NCI-H1436 treated with DMSO at 0.1 percent for 48 hours (cell line): ENCODE measurements at places on chromosomes 4 and X.

GRCh38 chr4:112181358-112182000 is 36.2 kb downstream of the FAM241A start:
- no peak for DNase-seq

DNA sequence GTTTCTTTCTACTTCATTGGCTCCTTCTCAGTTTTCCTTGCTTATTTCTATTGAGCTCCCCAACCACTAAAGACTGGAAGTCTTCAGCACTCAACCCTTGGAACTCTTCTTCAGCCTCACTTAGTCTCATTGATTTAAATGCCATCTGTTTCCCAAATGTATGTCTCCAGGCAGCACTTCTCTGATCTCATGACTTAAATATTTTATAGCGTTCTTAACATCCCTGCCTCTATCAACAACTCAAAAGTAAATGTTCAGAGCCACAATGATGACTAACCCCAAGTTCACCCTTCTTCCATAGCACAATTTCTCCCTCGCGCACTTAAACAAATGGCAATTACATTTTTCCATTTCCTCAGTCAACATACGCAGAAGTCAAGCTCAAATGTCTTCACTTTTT is 1393.3 kb downstream of the ARAP2 start:
- DNase-seq = no peak

DNA sequence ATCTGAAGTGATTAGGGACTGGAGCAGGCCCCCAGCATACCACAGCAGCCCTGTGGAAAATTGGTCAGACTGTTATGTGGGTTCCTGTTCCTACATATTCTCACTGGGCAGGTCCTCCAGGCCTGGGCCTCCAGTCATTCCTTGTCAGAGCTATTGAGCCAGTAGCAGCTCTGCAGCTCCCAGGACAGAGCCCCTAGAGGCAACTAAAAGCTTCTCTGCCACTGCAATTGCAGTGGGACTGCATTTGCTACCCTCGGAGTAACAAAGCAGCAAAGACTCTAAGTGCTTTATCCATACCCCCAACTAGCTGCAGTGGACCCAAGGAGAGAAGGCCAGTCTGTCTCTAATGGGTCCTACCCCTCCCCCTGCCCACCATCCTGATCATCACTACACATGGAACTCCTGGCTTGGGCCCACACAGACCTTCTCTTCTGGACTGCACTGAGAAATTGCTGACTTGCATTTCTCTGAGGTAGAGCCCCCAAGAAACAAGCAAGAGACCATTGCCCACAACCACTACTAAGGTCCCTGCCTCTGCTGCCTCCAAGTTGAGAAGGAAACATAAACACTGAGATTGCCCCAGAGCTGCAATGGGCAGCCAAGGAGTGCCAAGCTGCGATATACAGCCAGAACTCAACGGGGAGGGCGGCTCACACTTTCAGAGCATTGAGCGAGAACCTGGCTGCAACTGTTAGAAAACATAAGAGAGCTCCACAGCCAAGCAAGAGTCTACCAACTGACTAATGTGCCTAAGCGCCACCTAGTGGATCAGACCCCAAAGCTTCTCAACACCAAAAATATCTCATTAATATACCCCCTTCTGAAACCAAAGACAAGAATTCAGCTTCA is 738.7 kb upstream of the NDST4 start:
- DNase-seq = no peak

DNA sequence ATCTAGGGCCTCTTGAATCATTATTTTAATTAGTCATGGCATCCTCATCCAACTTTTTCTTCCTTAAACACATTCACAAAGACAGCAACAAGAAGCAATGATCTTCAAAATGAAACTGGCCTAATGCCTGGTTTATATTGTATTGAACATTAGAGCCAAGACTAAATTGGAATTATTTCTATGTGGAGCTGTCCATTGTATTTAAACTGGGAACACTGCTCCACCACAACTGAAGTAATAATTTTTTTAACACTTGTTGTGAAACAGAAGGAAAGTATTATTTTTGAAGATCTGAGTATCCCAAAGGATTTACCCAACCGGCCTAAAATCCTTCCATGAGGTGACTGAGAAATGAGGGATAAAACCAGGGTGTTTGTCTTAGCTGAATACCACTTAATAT is 6.9 kb downstream of the GABRB1 start:
- DNase-seq = no peak

DNA sequence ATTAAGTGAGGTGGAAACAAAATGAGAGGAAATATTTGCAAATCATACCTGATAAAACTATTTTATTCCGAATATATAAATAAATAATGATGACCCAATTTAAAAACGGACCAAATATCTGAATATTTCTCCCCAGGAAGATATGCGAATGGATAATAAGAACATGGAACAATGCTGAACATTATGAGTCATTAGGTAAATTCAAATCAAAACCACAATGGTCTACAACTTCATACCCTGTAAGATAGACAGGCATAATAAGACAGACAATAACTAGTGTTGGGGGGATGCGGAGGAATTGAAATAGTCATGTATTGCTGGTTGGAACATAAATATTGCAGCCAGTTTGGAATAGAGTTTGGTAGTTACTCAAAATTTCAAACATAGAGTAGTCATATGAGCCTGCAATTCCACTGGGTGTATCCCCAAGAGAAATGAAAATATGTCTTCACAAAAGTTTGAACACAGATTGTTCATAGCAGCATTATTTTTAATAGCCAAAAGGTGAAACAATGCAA is 47.6 kb upstream of the DRP2 start:
- no peak for DNase-seq

DNA sequence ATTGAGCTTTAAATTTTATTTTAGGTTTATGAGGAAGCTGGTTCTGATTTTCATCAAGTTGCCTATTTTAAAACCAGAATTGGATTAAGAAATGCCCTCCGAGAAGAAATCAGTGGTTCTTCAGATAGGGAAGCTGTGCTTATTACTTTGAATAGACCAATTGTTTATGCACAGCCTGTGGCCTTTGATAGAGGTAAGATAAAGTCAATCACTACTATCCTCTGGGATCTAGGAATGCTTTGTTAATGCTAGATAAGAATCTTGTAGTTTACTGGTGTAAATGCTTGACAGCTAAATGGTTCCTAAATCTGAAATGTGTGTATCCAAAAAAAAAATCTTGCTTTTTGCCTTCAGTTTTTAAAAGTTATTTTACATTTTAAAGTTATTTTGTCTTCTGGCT is 73.0 kb upstream of the ADAD1 start:
- no peak for DNase-seq
